Hematopoietic multipotent progenitor cell (in vitro differentiated cells): ENCODE measurements at places on chromosomes 2 and 18.

DNA sequence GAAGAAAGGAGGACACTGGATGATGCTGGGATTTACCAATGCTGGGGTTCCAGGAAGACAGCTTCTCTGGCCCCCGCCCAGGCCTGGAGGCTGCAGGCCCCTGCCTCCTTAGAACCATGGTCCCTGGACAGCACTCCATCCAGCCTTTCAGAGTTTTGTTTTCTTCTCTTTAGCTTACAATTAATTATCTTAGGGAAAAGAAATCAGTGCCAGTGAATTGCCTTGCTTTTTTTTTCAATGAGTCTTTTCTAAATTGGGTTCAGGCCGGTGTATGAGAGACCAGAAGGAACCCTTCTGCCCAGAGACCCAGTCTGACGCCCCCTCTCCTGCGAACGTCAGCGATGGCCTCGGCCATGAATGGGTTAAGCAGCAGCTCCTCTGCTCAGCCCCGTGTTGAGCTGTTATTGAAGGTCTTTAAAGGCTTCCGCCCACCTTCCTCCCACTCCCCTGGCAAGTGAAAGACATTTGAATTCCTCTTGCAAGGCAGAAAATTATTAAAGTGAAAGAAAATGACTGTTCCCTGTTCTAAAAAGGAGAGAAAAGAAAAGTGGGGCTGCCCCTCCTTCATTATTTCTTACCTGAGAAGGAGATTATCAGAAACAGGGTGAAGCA, 65.7 kb upstream of the CHMP1B start:
- DNase-seq = no peak

DNA sequence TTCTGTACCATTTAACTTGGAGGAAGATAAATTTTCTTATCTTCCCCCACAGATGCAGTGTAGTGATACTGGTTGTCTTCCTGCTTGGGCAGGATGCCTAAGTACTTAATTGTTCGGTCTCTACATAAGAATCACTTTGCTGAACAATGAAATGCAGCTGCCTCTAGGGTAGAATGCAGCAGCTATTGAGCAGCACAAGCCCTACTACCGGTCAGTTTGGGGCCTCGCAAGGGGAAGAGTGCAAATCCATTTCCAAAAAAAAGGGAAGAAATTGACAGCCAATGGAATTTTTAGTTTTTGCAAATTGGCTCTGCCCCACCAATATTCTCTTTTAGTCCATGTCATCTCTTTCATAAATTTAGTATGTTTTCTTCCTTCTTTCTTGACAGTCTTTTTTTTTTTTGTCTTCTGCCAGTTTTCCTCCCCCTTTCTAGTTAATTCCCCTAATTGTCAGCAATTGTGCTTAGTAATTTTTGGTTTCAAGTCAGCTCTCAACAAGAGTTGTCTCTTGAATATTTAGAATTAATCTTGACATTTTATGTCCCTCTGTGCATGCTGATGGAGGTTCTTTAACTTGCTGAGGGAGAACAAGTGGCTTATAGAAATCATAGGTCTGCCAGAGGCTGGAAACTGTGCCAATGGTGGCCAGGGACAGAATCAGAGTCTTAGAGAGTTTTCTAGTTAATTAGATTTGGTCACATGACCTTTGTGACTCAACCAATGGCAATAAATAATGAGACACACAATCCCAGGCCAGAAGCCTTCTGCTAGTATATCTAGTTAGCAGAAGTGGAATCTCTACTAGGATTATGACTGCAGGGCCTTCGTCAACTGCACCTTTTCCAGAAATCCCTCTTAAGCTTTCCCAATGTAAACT, 270.0 kb downstream of the CTNNA2 start:
- peak; percentile 31 for DNase-seq

DNA sequence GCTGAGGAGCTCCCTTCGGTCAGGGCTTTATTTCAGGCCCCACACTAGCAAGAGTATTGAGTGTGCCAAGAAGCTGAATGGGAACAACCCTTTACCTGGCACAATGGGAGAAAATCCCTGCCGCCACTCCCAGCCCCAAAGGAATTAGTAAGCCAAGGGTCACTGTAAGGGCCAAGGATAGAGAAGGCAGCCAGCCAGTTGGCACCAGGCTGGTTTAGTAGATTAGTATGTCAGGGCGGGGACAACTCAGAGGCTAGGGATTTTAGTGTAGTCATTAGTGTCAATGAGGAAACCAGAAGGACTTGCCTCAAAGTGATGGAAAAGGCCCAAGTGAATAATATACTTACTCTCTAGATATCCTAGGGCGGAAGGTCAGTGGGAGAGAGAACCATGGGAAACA, 34.9 kb upstream of the CYP26B1 start:
- no peak for DNase-seq

GRCh38 chr2:219124381-219125110, 36.1 kb downstream of the NHEJ1 start:
- DNase-seq = no peak

DNA sequence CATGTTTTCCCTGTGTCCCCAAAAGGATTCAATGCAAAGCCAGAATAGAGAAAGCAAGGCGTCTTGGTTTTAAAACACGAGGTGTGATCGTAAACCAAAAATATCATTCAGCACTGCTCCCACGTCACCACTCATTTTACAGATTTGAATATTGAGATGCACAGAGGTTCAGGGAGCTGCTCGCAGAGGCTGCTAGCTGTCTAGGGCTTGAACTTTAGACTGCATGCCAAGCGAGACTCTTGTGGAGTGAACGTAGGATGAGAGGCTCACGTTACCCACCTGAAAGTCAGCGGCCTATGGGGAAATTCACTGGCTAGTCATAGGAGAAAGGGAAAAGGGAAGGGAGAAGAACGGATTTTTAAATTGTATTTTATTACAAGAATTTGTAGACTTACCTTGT, 130.1 kb downstream of the MBP start:
- DNase-seq = no peak

GRCh38 chr2:8154270-8154669, 527.6 kb upstream of the ID2 start:
- DNase-seq = no peak

- no peak for DNase-seq
Measured at GRCh38 chr2:186757009-186757408, 63.1 kb downstream of the FAM171B start.

DNA sequence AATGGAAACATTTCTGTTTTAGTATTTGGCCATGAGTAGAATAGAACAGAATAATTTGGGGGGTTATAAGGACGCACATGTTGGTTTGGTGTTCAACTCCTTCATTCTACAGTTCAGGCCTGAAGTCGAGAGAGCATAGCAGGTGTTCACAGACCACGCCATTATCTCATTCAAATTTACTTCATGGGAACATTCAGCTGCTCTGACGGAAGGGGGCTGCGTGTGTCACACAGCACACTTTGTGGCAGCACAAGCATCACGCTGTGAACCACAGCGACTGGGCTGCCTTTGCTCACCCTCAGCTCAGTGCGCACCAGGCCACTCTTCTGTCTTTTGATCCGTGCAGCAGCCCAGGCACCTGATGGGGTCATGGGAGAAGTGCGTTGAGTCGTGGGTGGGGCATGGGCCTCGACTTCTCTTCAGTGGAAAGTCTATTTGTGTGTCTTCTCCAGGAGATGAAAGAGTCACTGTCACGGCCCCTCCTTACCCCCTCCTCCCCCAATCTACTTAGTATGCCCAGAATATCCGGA, 348.6 kb upstream of the SALL3 start:
- no peak for DNase-seq

DNA sequence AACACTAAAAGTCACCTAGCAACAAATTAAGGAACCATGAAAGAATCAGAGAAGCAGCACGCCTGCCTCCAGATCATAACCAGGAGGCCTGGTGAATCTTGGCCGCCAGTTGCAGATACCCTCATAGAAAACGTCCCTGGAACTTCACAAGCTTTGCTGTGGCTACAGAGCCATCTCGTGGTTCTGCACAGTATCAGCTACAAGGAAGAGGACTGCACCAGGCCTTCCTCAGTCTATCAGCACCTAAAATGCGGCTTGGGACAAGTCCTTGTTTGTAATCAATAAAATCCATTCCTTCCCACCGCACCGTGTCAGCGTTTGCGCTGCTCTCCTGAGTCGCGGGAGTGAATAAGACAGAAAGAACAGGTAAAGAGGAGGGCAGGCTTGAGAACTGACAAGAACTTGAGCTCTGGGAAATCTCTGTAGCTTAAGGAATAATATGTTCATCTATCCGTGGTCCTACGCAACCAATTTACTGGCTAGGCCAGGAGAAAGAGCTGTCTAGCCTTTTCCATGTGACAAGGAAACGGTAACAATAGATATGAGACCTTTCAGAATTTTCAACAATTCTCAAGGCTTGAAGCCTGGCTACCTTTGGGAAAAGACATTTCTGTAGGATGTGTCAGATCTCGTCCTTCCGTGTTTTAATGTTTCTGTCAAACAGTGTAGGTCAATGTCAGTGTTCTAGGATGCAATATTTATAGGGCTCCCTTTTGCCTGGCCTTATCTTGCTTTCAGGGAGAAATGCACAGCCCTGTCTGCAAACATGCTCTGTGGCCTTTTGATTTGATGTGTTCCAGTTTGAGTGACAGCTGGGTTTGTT, 128.5 kb upstream of the RAB12 start:
- no peak for DNase-seq

DNA sequence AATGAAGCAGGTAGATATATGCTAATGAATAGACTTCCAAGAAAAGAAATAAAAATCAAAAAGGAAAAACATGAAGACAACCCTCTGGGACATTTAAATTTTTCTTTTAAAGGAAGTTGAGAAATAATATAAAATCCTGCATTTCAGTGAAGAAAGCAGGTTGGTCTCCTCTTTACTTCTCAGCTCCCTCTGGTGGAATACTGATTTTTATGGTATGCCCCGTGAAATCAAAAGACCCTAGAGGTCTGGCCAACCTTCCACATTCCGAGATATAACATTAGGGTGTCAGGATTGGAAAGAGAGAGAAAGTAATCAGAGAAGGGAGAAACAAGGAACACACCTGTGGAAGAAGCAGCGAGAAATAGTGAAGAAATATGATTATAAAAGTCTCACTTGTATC, 72.7 kb downstream of the DNER start:
- DNase-seq = no peak

GRCh38 chr2:164781394-164781793, 60.2 kb downstream of the COBLL1 start:
- no peak for DNase-seq

- no peak for DNase-seq
Measured at GRCh38 chr2:180017784-180018183, 10.7 kb upstream of the CWC22 start.

GRCh38 chr2:18721038-18721922, 131.9 kb upstream of the NT5C1B start:
- no peak for DNase-seq

DNA sequence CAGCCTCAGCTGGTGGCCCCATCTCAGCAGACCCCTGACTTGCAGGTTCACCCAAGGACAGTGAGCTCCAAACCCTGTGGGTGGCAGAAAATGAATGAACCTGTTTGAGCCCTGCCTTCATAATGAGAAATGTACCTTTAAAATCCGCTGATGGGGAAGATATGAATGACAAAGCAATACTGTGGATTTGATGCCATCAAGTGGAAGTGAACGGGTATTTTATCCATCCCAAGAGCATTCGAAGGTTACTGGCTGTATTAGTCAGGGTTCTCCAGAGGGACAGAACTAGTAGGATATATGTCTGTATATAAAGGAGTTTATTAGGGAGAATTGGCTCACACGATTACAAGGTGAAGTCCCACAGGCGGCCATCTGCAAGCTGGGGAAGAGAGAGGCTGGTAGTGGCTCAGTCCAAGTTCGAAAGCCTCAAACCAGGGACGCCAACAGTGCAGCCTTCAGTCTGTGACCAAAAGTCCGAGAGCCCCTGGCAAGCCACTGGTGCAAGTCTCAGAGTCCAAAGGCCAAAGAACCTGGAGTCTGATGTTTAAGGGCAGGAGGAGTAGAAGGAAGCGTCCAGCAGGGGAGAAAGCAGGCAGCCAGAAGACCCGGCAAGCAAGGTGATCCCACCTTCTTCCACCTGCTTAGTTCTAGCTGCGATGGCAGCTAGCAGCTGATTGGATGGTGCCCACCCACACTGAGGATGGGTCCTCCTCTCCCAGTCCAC, 32.1 kb downstream of the TOGARAM2 start:
- no peak for DNase-seq

GRCh38 chr2:27024188-27024587, 8.6 kb upstream of the TMEM214 start:
- DNase-seq = no peak

- DNase-seq = no peak
Measured at GRCh38 chr2:130328710-130329109, 14.0 kb upstream of the IMP4 start.

- no peak for DNase-seq
Measured at GRCh38 chr2:166314022-166314759, 61.6 kb downstream of the SCN9A start.

GRCh38 chr18:33951031-33951430, 273.7 kb downstream of the NOL4 start:
- no peak for DNase-seq

DNA sequence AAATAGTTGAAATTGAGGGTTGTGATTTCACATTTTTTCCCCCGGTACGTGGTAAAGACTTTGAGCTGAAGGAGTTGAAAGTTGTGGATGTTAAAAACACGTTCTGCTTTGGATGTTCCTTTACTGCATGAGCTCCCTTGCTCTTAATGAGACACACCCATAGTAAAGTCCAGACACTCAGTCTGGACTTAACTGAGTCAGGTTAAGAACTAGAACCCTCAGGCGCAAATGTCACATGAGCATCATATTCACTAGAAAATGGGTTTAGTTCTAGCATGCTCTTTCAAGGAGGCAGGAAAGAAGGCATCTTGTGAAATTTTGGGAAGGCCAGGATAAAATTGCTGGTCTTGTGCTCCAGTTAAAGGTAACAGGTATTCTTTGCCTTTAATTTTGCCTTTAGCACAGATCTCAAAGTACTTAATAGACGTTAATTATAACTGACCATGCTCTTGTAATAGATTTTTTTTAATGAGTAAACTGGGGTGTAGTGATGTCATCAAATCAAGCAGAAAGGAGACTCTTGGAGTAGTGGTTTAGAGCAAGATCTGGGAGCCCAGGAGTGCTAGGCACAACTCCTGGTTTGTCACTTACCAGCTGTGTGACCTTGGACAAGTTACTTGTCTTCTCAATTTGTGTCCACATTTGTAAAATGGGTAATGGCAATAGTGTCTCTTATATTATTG, 20.6 kb downstream of the ITGA6 start:
- no peak for DNase-seq

DNA sequence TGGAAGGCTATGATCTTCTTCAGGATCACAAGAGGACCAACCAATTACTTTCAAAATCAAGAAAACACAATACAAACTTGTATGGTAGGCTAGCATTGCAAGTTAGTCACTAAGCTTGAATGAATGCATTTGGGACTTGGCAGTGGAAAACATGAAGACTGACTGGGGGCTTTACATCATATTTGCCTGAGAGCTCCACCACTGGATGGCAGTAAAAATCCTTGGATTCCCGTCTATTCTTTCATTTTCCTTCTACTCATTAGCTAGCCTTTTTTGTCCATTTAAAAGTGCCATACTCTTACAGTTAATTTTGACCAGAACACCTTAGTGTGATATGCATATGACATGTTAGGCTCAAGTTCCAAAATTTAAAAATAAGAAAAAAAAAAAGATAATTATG, 63.5 kb upstream of the RASGRP3 start:
- DNase-seq = no peak

DNA sequence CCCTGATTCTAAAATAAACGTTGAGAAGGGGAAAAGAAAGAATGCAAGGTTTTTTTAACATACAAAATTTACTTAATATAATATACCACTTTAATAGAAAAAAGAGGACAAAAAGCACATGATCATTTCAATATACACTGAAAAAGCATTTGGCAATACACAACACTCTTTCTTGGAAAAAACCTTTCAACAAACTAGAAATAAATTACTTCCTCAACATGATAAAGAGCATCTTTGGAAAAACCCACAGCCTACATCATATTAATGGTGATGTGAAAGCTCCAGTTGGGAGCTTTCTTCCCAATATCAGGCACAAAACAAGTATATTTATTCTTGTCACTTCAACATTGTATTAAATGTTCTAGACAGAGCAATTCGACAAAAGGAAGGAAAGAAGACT, 3.0 kb upstream of the POLR1B start:
- DNase-seq = no peak
